ENCODE measurements at places on chromosomes 2 and 18. TPM values are rescaled to one million over a fixed set of nuclear protein-coding genes. Genes with fewer than 3 reads are reported as not detected.

GPC1 gene
- total RNA-seq: 7.5 TPM

TBC1D8 gene
- total RNA-seq: 0.50 TPM

NUP35 gene
- 16.9 TPM for total RNA-seq

MOCOS gene
- total RNA-seq: 0.17 TPM

ITGB6 gene
- total RNA-seq: not detected

HS6ST1 gene
- total RNA-seq: 7.9 TPM

LCT gene
- 0.12 TPM for total RNA-seq

MARCHF4 gene
- total RNA-seq: not detected

SLC9A2 gene
- not detected for total RNA-seq

- H3K4me1 ChIP-seq: no peaks in the 10 kb centered on the region
- no peaks in the 10 kb centered on the region for H3K36me3 ChIP-seq
- no peak overlapping the region for H3K27ac ChIP-seq
- DNase-seq: no peak
Measured at GRCh38 chr2:178836807-178837206, 29.6 kb upstream of the TTN start.

GRCh38 chr18:55264108-55264507, 304.8 kb upstream of the CCDC68 start:
- H3K27me3 ChIP-seq: no peaks in the 10 kb centered on the region
- H3K36me3 ChIP-seq: no peaks in the 10 kb centered on the region

- H3K36me3 ChIP-seq: no peaks in the 10 kb centered on the region
- H3K4me1 ChIP-seq: peaks cover 9% of the 10 kb centered on the region
- DNase-seq: no peak
- no peak overlapping the region for H3K27ac ChIP-seq
Measured at GRCh38 chr2:112262876-112263275, 8.0 kb upstream of the ZC3H8 start.

- no peak for DNase-seq
- no peaks in the 10 kb centered on the region for H3K36me3 ChIP-seq
- no peak overlapping the region for H3K4me3 ChIP-seq
- H3K4me1 ChIP-seq: no peaks in the 10 kb centered on the region
Measured at GRCh38 chr18:1075322-1075721, 170.7 kb downstream of the ADCYAP1 start.

DNA sequence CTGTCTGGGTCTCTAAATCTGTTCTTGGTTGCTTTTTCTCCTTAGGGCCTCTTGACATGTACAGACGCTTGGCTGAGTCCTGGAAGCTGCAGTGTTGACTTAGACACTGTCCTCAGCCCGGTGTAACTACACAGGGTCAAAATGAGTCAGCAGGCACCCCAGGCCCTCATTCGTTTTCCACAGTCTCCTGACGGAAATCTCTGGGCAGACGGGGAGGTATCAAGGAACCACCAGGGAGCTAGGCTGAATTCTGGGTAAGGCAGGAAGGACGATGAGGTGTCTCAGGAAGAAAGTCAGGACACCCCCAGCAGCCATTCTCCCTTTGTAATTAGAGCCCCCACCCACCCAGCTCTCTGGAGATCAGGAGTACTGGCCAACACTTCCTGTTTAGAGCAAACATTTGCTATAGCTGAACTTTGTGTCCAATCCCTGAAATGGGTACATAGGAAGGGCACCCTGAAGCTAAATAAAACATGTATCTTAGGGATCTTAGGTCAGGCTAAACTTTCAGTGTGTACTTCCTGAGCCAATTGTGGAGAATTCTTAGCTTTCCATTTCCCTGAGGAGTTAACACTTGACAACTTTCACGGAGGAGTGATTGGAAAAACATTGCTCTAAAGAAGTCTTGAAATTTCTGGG, 23.9 kb upstream of the EPAS1 start:
- H3K4me1 ChIP-seq: peaks cover 36% of the 10 kb centered on the region
- no peak for DNase-seq
- peaks cover 11% of the 10 kb centered on the region for H3K27me3 ChIP-seq
- H3K27ac ChIP-seq: no peak overlapping the region
- peaks cover 2% of the 10 kb centered on the region for H3K36me3 ChIP-seq

DNA sequence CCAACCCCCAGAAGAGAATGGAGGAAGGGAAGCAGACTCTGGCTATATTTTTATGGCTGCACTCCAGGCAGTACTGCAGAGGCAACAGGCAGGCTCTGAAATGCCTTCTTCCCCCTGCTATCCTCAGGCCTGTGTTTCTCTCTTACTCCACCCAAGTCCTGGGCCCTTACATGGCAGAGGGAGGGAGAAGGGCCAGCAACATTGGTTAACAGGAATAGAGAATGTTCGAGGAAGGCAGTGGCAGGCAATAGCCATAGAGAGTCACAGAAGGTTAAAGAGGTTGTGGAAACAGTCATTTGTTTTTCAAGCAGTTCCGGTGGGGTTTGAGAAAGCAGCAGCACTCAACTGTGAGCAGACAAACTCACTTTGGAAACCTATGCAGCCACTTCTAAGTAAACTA, 15.1 kb upstream of the DARS1 start:
- H3K27ac ChIP-seq: peak overlapping the region; percentile 86
- no peak overlapping the region for H3K4me3 ChIP-seq
- peaks cover 35% of the 10 kb centered on the region for H3K4me1 ChIP-seq
- H3K36me3 ChIP-seq: peaks cover 38% of the 10 kb centered on the region
- no peak for DNase-seq

GRCh38 chr2:4427083-4427482, 723.7 kb downstream of the DCDC2C start:
- H3K27ac ChIP-seq: no peak overlapping the region
- no peak overlapping the region for H3K4me3 ChIP-seq
- DNase-seq: no peak
- no peaks in the 10 kb centered on the region for H3K36me3 ChIP-seq

- H3K27ac ChIP-seq: no peak overlapping the region
- H3K27me3 ChIP-seq: peaks cover 25% of the 10 kb centered on the region
- no peak for DNase-seq
- peaks cover under 1% of the 10 kb centered on the region for H3K4me1 ChIP-seq
- H3K36me3 ChIP-seq: no peaks in the 10 kb centered on the region
Measured at GRCh38 chr18:10514082-10514481, 11.7 kb upstream of the NAPG start.

GRCh38 chr18:64720781-64721464, 572.0 kb upstream of the LINC00305 start:
- H3K4me3 ChIP-seq: no peak overlapping the region
- no peak overlapping the region for H3K27ac ChIP-seq
- DNase-seq: no peak
- H3K27me3 ChIP-seq: no peaks in the 10 kb centered on the region
- no peaks in the 10 kb centered on the region for H3K4me1 ChIP-seq

- H3K27me3 ChIP-seq: no peaks in the 10 kb centered on the region
- H3K4me3 ChIP-seq: no peak overlapping the region
- peaks cover 10% of the 10 kb centered on the region for H3K4me1 ChIP-seq
- DNase-seq: no peak
Measured at GRCh38 chr2:27973592-27973991, 83.1 kb downstream of the BABAM2 start.

DNA sequence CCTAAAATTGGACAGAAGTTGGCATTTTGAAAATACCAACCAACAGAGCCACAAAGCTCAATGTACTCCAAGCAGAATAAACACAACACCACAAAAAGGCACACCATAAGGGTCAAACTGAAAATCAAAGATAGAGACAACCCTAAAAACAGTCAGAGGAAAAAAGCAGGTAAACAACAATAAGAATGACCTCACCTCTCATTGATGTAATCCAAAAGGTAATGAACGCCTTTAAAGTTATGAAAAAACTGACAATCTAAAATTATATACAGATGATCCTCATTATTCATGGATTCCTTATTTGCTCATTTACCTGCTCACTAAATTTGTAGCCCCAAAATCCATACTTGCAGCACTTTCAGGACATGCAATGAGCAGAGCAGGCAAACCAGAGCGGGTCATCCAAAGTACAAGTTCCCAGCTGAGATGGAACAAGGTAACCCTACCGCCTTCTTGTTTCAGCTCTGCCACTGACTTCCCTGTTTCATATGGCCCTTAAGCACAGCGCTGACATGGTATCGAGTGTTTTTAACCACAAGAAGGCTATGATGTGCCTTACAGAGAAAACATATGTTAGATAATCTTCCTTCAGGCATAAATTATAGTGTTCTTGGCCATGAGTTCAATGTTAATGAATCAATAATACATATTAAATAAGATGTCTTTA, 17.0 kb downstream of the RTN4 start:
- peak overlapping the region; percentile 68 for H3K27ac ChIP-seq
- H3K4me1 ChIP-seq: peaks cover 37% of the 10 kb centered on the region
- H3K4me3 ChIP-seq: no peak overlapping the region
- no peaks in the 10 kb centered on the region for H3K27me3 ChIP-seq
- DNase-seq: peak; percentile 24

DNA sequence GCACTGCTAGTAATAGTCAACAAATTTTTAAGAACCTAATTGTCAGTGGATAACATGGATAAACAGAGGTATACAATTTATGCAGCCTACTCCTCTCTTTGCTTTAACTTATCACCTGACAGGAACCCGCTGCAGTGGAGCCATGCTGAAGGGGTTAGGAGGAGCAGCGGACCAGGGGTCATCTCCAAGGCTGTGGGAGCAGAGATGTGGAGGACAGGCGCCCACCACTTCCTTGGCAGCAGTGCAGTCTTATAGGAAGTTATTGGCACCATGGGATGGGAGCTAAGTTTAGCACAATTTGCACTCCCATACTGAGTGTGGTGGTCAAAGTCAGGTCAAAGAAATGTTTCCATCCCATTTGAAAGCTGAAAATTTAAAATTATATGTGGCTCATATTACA, 35.6 kb downstream of the HDLBP start:
- H3K27me3 ChIP-seq: no peaks in the 10 kb centered on the region
- DNase-seq: no peak
- peaks cover 39% of the 10 kb centered on the region for H3K4me1 ChIP-seq
- no peak overlapping the region for H3K4me3 ChIP-seq
- H3K27ac ChIP-seq: no peak overlapping the region
- peaks cover 21% of the 10 kb centered on the region for H3K36me3 ChIP-seq

DNA sequence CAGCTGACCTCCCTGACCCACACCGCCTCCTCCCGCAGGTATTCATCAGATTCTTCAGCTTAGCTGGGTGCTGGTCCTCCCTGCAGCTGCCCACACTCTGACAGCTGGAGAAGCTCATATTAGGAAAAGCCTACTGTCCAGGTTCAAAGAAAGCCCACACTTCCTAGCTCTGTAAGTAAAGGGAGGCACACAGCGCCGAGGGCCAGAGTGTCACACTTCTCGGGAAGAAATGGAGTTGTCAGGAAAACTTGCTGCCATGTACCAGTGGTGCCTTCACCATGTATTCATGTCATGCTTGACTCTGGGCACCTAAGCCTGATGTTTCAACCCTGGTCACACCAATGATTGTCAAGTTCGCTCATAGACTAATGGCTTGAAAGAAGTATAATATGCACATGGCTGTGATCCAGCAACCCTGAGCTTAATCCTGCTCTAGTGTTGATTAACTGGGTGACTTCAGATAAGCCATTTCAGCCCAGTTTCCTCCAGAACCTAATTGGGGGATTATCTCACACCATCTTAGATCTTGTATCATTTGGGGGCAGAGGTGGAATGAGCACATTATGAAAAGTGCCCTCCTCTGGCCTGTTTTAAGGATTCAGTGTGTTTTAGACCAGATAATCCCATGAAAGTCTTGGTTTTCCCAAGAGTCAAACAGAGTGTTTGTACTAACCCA, 180.3 kb upstream of the PARD3B start:
- H3K4me3 ChIP-seq: no peak overlapping the region
- no peak for DNase-seq
- no peaks in the 10 kb centered on the region for H3K36me3 ChIP-seq
- no peak overlapping the region for H3K27ac ChIP-seq
- no peaks in the 10 kb centered on the region for H3K4me1 ChIP-seq

DNA sequence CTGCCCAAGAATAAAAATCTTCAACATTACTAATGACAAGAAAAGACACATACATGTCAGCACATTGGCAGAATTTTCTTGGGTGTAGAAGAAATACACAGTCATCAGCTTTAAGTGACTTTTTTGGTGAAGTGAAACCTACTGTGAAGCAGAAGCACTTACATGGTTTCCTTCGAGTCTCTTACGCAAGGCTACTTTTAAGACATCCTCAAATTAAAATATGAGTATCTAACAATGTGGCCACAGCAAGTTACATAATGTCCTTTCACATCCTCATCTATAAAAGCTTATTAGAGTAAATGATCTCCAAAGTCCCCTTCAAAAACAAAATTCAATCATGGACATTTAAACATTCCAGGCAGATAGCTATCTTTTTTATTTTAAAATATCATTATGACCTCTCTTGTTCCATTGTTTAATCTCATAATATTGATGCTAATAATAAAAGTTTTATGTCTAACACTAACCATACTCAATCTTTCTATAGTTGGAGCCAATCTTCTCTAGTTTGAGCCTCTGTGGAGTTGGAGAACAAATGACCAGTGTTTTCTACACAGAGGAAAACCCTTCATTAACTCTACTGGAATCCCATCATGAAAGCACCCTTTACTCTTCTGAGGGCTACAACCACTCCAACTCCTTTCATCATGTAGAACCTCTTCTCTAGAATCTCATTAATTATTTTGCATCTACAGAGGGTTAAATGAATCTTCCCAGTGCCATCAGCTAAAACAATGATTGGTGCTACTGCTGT, 182.2 kb upstream of the ZFP36L2 start:
- no peaks in the 10 kb centered on the region for H3K27me3 ChIP-seq
- no peak for DNase-seq
- no peaks in the 10 kb centered on the region for H3K36me3 ChIP-seq
- H3K4me3 ChIP-seq: no peak overlapping the region
- peaks cover 1% of the 10 kb centered on the region for H3K4me1 ChIP-seq
- no peak overlapping the region for H3K27ac ChIP-seq

DNA sequence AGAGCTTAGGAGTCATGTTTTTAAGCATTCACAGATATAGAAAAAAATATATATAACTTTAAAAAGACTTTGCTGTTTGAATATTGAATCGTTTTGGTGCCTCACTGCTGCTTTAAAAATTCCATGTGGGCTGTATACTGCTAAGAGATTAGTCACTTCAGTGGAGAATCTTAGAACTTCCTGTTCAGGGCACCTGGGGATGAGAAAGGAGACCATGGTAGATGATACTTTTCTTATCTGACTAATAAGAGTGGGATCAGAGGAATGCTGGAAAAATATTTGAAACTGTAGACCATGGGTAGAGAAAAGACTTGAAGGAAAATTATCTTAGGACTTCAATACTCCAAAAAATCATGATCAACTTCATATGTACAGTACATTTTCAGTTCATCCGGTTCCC, 442.2 kb upstream of the SETBP1 start:
- H3K4me3 ChIP-seq: no peak overlapping the region
- H3K27ac ChIP-seq: no peak overlapping the region
- no peaks in the 10 kb centered on the region for H3K36me3 ChIP-seq
- no peaks in the 10 kb centered on the region for H3K27me3 ChIP-seq

GRCh38 chr2:105188343-105188742, 53.2 kb upstream of the GPR45 start:
- no peak overlapping the region for H3K4me3 ChIP-seq
- H3K36me3 ChIP-seq: no peaks in the 10 kb centered on the region
- DNase-seq: no peak
- H3K4me1 ChIP-seq: no peaks in the 10 kb centered on the region

GRCh38 chr2:74532222-74532621, 2.5 kb downstream of the HTRA2 start:
- peaks cover 32% of the 10 kb centered on the region for H3K36me3 ChIP-seq
- peak overlapping the region; percentile 98 for H3K4me3 ChIP-seq
- peak overlapping the region; percentile 65 for H3K27ac ChIP-seq
- peak; percentile 60 for DNase-seq
- peaks cover under 1% of the 10 kb centered on the region for H3K27me3 ChIP-seq
- peaks cover 42% of the 10 kb centered on the region for H3K4me1 ChIP-seq

Measured in activated CD4-positive, alpha-beta T cell treated with anti-CD3 and anti-CD28 coated beads, Interleukin-2, amount 10 ng/mL, durations not matched to agents 7 days and 5 days (primary cell).